GM04503 (cell line): ENCODE measurements at places on chromosomes 5 and 9.

- no peak for DNase-seq
Observed at GRCh38 chr9:36161187-36161586, 8.0 kb upstream of the CCIN start.

GRCh38 chr9:78370991-78371390 is 74.1 kb downstream of the PSAT1 start:
- DNase-seq: no peak

DNA sequence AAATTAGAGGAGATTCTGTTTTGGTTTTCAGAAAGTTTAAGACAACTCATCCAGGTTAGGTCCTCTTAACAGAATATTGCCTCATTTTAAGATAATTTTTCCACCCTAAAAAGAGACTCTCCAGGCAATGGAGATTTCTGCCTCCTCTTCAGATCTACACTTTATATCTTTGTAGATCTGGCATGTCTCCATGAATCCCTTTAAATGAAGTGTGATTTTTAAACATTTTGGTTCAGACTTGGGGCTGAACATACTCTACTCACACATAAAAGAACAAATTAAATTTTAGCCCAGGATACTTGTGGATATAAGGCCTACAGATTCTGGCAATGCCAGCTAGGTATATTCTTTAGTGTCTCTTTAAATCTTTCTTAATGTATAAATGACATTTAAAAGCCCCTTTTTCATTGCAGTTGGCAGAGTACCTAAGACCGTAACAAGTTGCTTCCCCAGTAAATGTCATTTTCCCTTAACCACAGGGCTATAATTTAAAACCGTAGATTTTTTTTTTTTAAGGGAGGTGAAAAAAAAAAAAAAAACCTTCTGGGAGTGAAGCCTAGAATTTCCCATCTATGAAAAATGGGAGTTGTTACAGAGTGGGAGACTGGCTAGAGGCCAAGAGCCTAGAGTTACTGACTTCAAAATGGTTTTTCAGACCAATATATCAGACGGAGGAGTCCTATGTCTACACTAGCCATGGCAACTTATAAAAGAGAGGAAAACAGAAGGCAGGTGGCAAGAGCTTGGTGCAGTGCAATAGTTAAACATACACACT is 207.8 kb upstream of the TARS1 start:
- no peak for DNase-seq

GRCh38 chr5:68266457-68266856 is 50.9 kb downstream of the PIK3R1 start:
- no peak for DNase-seq

DNA sequence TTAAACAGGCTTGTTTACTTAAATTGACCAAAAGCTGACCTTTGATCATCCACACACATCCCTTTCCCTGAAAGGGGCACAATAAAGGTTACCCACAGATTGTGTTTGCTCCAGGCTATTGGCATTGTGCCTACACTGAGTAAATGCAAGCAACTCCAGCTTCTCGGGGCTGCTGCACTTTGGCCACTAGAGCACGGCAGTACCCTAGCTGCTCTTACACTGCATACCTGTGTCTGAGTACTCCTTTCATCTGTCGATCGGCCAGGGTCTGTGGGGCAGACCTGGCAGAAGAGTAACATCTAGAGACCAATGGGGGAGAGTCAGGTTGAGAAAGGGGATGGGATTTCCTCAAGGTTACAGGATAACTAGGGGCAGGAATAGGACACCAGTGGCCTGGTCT is 281.9 kb upstream of the NMUR2 start:
- DNase-seq: no peak

GRCh38 chr5:16736158-16736995 is 119.6 kb upstream of the RETREG1 start:
- no peak for DNase-seq

DNA sequence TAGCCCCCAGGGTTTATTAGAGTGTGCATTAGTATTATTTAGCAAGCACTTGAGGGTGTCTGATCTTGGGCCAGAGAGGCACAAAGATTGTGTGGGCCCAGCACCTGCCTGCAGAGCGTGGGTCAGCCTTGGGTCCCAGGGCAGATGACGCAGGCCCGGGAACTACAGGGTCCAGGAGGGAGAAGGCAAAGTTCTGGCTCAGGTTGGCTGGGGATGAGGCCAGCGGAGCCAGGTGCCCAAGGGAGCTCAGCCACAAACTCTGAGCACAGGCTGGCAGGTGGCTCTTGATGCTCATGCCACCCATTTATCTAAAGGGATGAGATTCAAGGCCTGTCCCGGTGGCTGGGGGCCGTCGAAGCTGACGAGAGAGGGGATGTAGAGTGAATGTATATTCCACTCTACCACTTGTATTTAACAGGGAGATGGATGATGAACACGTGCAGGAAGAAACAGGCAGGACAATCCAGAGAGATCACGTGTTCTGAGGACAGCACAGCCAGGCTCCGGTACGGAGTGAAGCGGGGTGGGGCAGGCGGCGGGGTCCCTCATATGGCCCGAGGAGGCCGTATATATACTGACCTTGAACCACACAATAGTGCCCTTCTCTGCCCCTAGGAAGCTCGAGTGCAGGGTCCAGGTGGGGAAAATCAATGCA is 818 bp upstream of the OBP2A start:
- no peak for DNase-seq
